Aortic smooth muscle cell (primary cell): ENCODE measurements at places on chromosomes 6 and 20. TPM values are rescaled to one million over a fixed set of nuclear protein-coding genes. Genes with fewer than 3 reads are reported as not detected.

Gene SLX4IP
- total RNA-seq, result 4.5 and 5.9 TPM in 2 replicates

Gene CLVS2
- total RNA-seq, result not detected in 2 replicates

Gene MED20
- 22.4 and 23.3 TPM in 2 replicates for total RNA-seq

Gene RNF144B
- 2.1 and 2.7 TPM in 2 replicates for total RNA-seq

Gene TSHZ2
- 2.2 and 4.0 TPM in 2 replicates for total RNA-seq

Gene CRISP2
- total RNA-seq, result not detected in 2 replicates

Gene NNAT
- total RNA-seq, result 0.06 TPM in 1 of 2 replicates, not detected in the other

Gene DPPA5
- not detected in 2 replicates for total RNA-seq

Gene DCDC2
- total RNA-seq, result not detected in 2 replicates

Gene CNKSR3
- 6.7 and 15.5 TPM in 2 replicates for total RNA-seq

Gene GTSF1L
- not detected in 2 replicates for total RNA-seq

Gene ID4
- 40.4 and 67.0 TPM in 2 replicates for total RNA-seq

Gene SLC17A3
- total RNA-seq, result not detected in 2 replicates

Gene ELOVL2
- not detected in 2 replicates for total RNA-seq

Gene PIM1
- total RNA-seq, result 3.7 and 6.0 TPM in 2 replicates

Gene TPD52L1
- 7.9 and 29.0 TPM in 2 replicates for total RNA-seq

Gene MMS22L
- 11.9 and 13.6 TPM in 2 replicates for total RNA-seq

Gene DTD1
- total RNA-seq, result 106 and 113 TPM in 2 replicates

Gene RTEL1
- 12.4 and 15.7 TPM in 2 replicates for total RNA-seq

Gene CD40
- 7.3 and 7.8 TPM in 2 replicates for total RNA-seq

Gene DLK2
- 0.12 TPM in 1 of 2 replicates, not detected in the other for total RNA-seq

Gene ADGB
- total RNA-seq, result not detected in 2 replicates

Gene GSTA3
- 0.19 TPM in 1 of 2 replicates, not detected in the other for total RNA-seq

Gene TMC2
- total RNA-seq, result not detected in 2 replicates

Gene DACT2
- total RNA-seq, result 0.13 TPM in 1 of 2 replicates, not detected in the other

Gene OPN5
- total RNA-seq, result 0.19 and 1.1 TPM in 2 replicates

Gene RBL1
- total RNA-seq, result 8.6 and 12.4 TPM in 2 replicates

Gene OXT
- not detected in 2 replicates for total RNA-seq

Gene FAM209B
- total RNA-seq, result not detected in 2 replicates

Gene CST1
- total RNA-seq, result 0.37 and 48.1 TPM in 2 replicates
